ENCODE measurements at places on chromosomes 13 and 19.
A peak's percentile ranks its signal among the peaks of the same experiment; 100 is the strongest.

GRCh38 chr13:32501064-32501463 is 37.5 kb downstream of the N4BP2L2 start:
- DNase-seq: no peak

GRCh38 chr13:75825161-75825560 is 189.0 kb downstream of the LMO7 start:
- no peak for DNase-seq

DNA sequence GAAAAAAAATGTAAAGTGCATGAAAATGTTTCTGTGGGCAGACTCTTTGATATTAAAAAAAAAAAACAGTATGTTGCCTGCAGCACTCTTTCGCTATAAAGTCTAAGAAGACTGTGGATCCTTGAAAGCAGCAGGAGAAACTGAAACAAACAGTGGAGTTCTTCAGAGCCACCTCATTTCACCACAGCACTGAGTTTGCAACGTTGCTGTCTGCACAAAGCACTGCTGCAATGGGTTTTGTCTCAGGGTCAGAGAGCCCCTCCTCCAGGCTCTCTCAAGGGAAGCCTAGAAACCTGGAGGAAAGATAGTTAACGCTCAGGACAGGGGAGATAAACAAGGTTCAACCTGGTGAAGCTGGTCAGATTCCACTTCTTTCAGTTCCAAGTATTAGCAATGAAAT is 248.7 kb downstream of the EFNB2 start:
- DNase-seq: no peak

DNA sequence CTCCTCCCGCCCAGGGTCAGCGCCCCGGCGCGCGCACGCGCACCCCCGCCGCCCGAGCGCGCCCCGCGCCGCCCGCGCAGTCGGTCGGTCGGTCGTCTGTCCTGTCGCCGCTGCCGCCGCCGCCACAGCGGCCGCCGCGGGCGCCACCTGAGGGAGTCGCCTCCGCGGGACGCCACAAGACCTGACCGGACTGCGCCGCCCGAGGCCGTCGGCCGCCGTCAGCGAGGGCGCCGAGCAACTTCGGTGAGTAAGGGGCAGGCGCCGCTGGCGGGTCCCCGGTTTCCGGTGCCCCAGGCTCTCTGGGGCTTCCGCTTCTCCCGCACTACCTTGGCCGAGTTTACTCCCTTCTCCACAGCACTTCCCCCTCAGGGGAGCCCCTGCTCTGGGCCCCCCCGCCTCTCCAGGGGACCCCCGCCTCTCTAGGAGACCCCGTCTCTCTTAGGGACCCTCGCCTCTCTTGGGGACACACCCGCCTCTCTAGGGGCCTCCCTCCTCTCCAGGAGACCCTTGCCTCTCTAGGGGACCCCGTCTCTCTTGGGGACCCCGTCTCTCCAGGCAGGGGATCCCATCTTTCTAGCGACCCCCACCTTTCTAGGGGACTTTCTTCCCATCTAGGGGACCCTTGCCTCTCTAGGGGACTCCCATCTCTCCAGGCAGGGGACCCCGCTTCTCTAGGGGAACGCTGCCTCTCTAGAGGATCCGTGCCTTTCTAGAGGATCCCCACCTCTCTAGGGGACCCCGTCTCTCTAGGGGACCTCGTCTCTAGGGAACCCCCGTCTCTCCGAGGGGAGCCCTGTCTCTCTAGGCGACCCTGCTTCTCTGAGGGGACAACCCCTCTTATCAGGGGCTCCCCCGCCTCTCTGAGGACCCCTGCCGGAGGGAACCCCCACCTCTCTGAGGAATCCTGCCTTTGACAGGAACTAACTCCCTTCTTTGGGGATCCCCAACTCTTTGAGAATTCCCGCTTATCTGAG is 19.3 kb upstream of the GATAD2A start:
- DNase-seq: peak; percentile 60

GRCh38 chr19:15218501-15218900 is 13.7 kb downstream of the EPHX3 start:
- no peak for DNase-seq

GRCh38 chr13:47457626-47458025 is 543.4 kb downstream of the SUCLA2 start:
- DNase-seq: no peak

DNA sequence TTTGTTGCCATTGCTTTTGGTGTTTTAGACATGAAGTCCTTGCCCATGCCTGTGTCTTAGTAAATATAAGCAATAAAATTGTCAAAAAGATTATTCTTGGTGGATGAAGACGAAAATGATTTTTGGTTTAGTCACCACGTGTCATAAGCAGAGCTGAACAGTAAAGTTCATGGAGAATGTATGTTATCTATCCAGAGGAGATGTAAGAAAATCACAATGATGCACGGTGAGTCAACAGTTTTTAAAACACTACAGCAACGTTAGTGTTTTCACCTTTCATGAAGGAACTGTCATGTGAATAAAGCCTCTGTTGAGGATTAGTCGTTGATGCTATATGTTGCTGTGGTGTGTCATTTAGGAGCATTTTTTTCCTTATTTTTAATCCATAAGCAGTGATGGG is 137.6 kb downstream of the GPC6 start:
- no peak for DNase-seq

GRCh38 chr19:54928299-54928698 is 19.0 kb downstream of the NLRP7 start:
- DNase-seq: peak; percentile 46
